ENCODE measurements at places on chromosomes 6 and 20.
A peak's percentile ranks its signal among the peaks of the same experiment; 100 is the strongest.

DNA sequence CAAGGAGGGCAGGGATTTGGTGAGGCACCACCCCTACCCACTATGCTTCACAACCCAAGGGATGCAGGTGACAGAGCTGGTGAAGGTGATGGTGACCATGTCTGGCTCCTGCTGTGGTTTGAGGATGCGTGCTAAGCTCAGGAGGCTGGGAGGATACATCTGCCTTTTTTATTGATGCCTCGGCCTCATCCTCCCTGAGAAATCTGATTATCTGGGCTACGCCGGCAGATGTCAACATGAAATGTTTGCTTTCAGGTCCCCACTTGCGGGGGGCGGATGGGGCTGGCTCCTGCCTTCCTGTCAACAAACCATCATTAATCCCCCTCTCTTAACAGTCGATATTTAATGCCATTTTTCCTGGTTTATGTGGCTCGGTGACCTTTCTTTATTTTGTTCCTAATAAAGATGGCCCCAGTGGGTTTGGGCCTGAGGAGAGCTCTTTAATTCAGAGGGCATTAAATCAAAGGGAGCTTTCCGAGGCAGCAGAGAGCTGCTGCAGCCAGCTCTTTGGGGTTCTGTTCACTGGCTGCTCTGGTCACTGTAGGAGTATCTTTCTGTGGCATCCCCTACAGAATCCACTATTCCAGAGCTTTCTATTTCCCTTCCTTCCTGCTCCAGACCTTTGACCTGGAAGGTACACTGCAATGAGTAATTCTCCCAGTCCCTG, 33.5 kb upstream of the LRFN2 start:
- no peak for DNase-seq

- no peak for DNase-seq
Measured at GRCh38 chr6:164612751-164613150, 696.7 kb downstream of the C6orf118 start.

GRCh38 chr20:46552460-46553420, 2.3 kb upstream of the OCSTAMP start:
- DNase-seq: no peak

- no peak for DNase-seq
Measured at GRCh38 chr6:130282234-130282995, 59.7 kb upstream of the SAMD3 start.

DNA sequence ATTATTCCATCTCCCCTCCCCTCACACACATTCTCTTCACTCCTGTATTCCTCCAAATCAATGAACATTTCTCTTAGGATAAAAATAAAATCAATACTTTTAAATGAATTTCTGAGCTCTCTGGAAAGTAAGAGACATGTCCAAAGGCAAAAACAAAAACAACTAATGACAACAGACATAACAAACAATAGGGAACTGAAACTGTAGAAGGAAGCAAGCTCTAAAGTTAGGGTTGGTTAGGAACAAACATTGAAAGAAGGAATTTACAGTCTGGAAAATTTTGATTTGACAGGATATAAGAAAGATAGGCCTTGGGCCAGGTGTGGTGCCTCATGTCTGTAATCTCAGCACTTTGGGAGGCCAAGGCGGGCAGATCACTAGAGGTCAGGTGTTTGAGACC, 17.5 kb upstream of the MYCT1 start:
- no peak for DNase-seq

- no peak for DNase-seq
Measured at GRCh38 chr6:152748843-152749242, 1.8 kb upstream of the VIP start.

GRCh38 chr20:21464916-21465315, 48.9 kb downstream of the NKX2-2 start:
- no peak for DNase-seq

DNA sequence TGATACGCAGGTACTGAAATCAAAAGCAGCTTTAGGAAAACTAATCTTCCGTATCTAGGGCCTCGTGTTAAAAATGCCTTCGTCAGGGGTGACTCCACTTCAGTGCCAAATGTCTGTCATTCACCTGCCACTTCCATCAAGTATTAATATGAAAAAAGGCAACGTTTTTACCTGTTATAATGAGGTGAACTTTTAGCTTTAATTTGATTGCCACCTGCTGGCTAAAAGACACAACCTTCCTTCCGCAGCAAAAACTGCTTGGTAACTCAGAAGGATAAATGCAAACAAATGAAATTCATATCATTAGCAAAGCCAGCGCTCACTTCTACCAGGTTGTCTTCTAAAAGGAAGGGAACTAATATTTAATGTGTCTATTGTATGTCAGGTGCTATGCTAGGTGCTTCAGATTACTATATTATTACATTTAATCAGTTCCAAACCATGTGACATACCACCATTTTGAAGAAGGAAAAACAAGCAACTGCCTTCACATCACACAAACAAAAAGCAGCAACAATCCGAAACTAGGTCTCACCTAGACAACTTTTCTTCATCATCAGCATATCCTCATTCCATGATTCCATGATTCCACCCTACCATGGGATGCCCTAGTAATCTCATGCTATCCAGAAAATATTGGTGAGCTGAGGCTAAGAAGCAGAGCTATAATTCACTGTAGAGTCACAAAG, 20.6 kb upstream of the ARHGAP18 start:
- no peak for DNase-seq

DNA sequence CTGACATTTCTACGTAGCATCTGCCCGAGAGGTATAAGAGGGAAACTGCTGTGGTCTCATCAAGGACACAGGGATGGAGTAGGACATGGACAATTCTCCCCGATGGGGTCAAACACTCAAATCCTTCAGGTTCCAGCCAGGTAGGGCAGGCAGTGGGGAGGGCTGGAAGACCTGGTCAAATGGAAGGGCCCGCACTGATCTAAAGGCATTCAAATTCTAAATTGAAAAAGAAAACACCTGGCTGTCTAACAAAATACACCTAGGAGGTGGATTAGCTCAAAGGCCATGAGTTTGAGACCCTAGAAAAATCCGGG, 8.2 kb downstream of the DUSP15 start:
- DNase-seq: no peak

GRCh38 chr6:155270561-155271091, 6.8 kb downstream of the CLDN20 start:
- DNase-seq: no peak

GRCh38 chr6:35601331-35602132, 87.2 kb downstream of the FKBP5 start:
- peak; percentile 12 for DNase-seq

DNA sequence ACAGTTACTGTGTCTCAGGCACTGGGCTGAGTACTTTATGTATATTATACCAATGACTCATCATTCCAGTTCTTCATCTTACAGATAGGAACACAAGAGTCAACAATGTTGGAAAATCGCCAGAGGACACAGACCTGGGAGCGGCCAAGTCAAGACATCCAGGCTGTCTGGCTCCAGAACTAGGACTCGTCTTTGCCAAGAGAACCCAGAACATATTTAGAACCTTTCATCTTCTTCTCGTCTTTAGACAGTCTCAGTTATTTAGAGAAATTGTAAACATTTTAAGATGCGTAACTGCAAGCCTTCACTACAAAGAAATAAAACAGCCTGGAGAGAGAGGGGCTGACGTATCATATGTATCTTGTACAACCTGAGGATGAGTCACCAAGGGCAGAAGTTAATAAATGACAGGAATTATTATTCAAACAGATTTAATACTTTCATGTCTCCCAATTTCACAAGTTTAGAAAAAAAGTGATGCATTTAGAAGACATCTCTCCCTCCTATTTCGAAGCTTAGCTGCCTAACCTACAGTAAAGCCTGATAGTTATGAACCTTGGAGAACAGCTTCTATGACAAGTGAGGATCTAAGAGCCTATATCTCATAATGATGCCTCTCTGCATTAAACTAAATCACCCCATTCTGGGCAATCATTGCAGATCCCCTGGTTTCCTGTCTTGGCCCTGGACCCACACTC, 43.4 kb downstream of the SLC22A3 start:
- no peak for DNase-seq

DNA sequence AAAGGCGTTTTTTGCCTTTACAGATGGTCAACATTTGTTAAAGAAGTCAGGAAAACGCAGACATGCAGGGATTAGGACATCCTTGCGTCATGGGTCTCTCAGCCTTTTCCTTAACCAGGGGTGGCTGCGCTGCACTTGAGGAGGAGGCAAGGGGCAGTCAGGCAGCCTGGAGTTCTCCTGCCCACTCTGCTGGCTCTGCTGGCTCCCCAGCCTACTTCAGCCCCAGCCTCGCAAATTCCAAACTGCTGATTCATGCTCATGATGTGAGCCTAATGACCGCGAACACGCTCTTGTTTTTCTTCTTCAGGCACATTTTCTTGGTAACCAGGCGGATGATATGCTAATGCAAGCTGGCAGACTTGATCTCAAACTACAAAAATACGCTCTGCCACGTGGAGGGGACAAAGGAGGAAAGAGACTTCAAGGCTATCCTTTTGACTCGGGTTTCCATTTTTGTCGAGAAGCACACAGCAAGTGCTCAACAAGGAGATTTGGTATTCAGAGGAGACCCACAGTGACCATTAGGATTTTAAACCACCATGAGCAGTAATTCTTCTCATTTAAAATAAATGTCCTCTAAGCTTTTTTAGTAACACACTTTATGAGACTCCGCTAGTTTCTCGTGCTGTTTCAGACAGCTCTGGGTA, 290.3 kb upstream of the STXBP5 start:
- DNase-seq: peak; percentile 83

GRCh38 chr6:158405933-158406332, 93.7 kb downstream of the TULP4 start:
- DNase-seq: no peak

GRCh38 chr6:35733633-35734032, 3.2 kb upstream of the ARMC12 start:
- DNase-seq: no peak

DNA sequence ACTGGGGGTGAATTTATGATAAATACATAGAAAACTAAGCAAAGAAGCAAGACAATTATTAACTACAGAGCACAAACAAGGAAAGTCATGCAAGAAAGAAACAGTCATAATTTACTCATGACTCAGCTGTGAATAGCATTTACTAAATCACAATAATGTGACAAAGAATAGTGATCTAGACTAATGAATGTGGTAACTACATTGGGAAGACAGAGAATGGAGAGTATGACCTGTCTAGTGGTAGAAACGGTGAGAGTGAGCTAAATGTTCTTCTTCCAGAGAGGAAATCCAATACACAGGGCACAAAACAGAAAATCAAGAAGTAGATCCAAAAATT, 153.5 kb upstream of the DST start:
- DNase-seq: no peak

DNA sequence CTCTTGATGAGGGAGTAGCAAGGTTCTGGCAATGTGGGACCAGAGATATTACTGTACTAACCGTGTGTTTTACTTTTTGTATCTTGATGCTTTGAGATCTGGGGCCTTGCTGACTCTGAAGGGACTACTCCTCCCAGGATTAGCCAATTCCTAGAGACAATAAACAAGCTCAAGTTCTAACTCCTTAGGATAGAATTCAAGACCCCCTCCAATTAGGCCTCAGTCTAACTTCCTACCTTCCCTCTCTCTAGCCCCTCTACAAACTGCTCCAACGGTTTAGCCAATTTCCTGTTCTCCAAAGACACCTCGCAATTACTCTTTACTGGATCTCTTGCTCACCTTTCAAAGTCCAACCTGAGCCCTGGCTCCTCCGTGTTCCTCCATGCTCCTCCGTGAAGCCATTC, 158.7 kb upstream of the JARID2 start:
- DNase-seq: no peak

GRCh38 chr6:39887692-39888450, 46.4 kb downstream of the MOCS1 start:
- DNase-seq: no peak

DNA sequence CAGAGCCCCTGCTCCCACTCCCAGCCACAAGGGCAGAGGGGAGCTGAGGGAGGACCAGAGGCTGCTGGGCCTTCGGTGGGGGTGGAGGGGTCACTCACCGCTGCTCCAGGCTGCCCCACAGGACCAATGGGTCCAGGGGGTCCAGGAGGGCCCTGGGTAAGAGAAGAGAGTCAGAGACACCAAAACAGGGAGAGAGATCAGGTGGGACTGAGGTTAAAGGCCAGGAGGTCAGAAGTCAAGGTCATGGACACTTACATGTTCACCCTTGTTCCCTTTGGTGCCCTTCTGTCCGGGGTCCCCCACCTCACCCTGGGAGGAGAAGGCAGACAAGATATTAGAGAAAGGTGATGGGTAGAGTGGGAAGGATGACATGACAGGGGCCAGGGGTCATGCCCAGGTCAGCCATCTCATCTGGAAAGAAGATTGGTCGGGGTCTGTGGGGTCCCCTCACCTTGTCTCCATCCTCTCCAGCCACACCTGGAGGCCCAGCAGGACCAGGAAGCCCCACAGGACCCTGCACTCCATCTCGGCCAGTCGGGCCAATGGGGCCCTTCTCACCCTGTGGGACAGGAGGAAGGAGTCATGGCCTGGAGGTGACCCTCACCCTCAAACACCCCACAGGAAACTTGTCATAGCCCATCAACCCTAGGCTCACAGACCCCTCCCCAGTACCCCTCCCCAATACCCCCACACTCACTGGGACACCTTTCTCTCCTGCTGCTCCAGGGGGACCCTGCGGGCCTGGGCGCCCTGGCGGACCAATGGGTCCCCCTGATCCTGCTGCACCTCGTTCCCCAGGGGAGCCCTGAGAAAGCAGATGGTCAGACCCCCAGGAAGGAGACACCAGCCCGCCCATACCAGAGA, 21.0 kb downstream of the COL11A2 start:
- no peak for DNase-seq

DNA sequence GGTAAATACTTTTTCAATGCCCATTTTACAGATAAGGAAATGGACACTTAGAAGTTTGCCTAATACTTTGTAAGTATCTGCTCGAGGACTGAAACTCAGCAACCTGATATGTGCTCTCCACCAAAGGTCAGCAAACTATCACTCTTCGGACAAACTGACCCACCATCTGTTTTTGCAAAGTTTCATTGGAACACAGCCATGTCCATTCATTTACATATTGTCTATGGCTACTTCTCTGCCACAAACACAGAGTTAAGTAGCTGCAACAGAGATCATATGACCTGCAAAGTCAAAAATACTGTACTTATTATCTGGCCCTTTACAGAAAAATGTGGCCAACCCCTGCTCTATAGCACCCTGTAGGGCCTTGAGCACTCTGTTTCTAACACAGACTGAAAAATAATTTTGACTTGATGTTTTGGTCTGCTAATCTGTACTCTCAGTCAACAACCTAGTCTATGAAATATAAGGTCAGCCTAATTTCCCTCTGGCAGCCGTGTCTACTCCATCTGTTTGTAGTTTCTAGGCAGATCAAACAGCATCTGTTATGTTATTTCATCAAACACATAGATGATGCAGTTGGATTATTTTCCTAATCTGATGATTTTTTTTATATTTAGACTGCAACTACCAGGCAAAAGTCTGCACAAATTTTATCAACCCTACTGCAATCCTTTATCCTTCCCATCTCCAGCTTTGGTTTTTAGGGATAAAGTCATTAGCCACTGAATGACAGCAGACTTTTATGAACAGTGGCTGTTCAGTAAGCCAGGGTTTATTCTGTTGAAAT, 41.4 kb upstream of the BEND6 start:
- DNase-seq: no peak

- DNase-seq: no peak
Measured at GRCh38 chr20:53940907-53941545, 129.4 kb downstream of the BCAS1 start.

Data from iPS DF 19.7 (cell line).